ENCODE measurements at places on chromosomes 1 and 21.

GRCh38 chr21:45412909-45413611, 8.1 kb downstream of the COL18A1 start:
- no peak for DNase-seq

DNA sequence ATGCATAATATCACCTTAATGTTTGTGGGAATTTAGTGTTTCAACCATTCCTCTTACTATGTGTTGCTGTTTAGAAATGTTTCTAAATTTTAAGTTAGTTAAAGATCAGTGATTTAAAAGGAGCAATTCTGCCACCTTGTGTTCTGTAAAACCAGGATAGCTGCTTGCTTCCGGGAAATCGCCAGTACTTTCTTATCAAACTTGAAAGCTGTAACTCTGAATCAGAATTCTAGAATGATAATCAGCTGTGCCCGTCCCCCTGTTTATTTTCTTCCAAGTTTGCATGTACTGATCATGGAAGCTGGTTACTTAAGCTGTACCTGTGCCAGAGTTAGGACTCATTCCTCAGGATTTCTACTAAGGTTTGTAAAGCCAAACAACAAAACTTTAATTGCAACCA, 656.4 kb downstream of the LTN1 start:
- no peak for DNase-seq

- DNase-seq: no peak
Measured at GRCh38 chr1:53644496-53644895, 94.5 kb downstream of the GLIS1 start.

GRCh38 chr1:161427733-161428516, 60.2 kb upstream of the CFAP126 start:
- DNase-seq: no peak

DNA sequence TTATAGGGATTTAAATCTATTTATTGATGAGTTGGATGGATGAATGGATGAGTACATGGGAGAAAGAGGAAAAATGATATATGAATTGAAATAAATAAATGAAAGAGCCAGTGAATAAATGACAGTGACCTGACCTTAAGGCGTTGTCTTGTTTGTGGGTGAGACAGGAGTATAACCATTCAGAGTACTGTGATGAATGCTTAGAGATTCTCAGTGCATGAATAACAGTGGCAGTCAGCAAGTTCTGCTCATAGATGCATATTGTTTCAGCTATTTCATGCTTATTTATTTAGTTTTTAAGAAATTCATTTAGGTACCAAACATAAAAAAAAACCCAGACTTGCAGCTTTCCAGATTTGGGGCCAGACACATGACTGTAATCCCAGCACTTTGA, 116.4 kb downstream of the FGGY start:
- DNase-seq: no peak

DNA sequence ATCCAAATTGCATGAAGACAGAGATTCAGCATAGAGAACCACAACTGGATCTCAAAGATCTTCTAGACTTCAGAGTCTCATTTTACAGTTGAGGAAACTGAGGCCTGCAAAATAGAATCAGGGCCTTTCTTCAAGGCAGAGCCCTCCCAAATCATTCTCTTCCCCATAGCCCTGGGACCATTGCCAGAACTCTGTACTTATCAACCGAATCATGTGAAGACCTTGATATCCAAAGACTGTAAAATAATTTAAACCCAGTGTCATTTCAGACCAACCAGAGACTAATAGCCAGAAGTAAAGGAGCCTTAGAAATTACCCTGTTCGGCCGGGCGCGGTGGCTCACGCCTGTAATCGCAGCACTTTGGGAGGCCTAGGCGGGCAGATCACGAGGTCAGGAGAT, 90.1 kb downstream of the DTL start:
- no peak for DNase-seq

DNA sequence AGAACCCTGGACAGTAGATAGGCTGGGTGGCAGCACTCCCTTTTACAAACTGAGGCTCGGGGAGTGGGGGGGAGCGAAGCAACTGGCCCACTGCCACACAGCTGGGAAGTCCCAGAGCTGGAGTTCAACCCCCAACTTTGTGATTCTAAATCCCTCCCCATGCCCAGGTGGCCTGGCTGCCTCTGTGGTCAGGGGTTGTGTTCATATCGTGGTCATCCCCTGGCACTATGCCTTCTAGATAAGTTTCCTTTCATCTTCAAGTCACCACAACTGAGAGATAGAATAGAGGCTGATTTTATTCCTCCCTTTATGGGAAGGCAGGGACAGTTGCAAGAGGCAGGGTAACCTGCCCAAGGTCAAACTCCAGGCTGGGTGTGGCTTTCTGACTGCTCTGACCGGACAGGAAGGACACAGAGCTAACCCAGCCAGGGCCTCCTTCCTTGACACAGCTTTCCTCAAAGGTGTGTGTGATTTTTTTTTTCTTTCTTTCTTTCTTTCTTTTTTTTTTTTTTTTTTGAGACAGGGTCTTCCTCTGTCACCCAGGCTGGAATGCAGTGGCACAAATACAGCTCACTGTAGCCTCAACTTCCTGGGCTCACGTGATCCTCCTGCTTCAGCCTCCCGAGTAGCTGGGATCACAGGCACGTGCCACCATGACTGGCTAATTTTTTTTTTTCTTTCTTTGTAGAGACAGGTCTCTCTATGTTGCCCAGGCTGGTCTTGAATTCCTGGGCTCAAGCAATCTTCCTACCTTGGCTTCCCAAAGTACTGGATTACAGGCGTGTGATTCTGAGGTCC, 18.4 kb upstream of the TNFRSF1B start:
- no peak for DNase-seq

DNA sequence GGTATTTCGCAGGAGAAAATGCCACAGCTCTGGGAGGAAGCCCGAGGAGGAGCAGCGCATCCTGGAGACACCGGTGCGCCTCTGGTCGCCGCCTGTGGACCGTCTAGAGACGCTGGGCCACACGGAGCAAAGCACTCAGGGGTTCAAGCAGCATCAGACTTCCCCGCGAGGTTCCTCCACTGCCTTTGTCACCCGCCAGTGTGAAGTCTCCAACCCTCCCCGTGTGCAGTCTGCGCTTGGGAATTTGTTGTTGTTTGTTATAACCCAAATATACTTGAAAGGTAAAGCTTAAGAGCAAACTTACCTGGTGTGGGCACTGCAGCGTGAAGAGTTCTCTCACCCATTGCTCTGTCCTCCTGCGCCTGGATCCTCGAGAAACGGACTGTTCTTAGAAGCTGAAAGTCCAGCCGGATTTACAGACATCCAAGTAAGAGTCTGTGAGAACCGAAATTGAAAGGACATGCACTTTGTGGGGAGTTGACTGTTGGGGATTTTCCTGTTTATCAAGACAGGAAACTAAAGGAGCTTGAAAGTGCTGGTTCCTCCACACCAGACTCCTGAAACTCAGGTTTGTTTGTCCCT, at the start of gene GBP4:
Gene GBP4, minus strand, starts transcription at position 452 of the 582 bp plus-strand sequence. Its CDS starts 108 bp downstream, at position 344.
- DNase-seq: peak; percentile 11

DNA sequence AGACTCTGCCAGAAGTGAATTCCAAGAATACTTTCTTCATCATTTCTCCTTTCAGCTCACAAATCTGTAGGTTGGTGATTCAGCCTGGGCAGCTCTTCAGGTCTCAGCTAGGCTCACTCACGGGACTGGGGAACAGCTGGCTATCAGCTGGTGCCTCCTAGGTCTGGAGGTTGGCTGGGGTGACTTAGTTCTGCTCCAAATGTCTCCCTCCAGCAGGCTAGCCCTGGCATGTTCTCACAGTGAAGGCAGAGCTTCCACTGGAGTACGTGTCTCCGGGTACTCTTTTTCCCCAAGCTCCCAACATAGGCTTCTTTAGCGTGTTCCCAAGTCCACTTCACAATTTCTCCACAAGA, 12.5 kb upstream of the VAMP4 start:
- DNase-seq: no peak

GRCh38 chr1:155125511-155125945, 2.1 kb upstream of the EFNA1 start:
- no peak for DNase-seq

DNA sequence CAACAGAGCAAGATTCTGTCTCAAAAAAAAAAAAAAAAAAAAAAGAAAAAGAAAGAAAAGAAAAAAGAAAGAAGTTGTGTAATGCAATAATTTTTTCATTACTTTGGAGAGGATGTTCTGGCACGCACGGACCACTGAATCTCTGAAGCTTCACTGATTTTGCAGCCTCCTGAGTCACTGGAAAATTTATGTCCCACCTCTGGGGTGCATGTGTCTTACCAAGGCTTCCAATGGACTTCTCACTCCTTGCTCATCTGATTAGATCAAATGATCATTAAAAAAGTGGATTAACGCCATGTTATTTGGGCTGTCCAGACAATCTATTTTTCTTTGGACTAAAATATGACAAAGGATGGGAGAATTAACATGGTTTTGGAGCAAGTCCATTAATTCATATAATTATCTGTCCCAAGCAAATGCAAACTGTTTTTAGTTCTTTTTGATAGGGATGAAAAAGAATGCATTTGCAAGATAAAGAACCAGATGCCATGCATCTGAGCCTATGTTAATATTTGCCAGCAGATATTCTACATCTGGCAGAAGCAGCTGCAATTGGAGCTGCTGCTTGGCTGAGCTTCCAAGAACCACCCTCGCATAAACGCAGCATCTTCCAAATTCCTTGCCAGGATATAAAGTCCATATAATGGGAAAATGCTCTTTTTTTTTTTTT, 10.1 kb upstream of the MAP1LC3C start:
- DNase-seq: no peak

GRCh38 chr1:228283043-228283371, 75.2 kb downstream of the OBSCN start:
- no peak for DNase-seq

GRCh38 chr1:10295481-10296085, 85.2 kb downstream of the KIF1B start:
- no peak for DNase-seq

GRCh38 chr1:218412171-218412570, 67.0 kb downstream of the TGFB2 start:
- no peak for DNase-seq

DNA sequence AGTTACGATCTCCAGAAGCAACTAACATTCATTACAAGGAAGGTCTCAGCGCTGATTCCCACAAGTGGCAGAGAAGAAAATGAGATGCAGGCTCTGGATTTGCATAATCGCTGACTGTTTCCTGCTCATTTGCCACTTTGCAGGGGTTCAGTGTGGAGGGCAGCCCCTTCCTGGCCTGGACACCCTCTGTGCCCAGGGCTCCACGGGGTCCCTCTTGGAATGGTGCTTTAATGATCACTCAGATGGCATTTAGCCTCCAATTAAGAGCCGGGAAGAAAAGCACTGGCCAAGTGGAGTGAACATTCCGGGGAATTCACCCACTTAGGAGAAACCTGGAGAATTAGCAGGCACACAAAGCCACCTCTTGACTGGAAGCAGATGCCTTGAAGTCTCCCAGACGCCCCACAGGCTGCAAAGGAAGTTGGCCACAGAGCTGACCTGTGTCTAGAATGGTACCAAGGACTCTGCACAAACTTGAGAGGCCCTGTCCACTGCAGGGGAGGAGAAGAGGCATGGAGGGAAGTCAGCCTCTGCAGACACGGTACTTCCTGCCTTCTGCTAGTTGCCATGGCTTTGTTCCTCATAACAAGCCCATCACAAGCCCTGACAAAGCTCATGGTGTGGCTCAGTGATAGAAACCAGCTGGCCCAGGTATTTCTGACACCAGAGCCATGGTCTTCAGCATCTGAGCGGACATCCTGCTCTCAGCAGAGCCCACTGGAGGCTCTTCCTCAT, 157.2 kb downstream of the KAZN start:
- DNase-seq: no peak

DNA sequence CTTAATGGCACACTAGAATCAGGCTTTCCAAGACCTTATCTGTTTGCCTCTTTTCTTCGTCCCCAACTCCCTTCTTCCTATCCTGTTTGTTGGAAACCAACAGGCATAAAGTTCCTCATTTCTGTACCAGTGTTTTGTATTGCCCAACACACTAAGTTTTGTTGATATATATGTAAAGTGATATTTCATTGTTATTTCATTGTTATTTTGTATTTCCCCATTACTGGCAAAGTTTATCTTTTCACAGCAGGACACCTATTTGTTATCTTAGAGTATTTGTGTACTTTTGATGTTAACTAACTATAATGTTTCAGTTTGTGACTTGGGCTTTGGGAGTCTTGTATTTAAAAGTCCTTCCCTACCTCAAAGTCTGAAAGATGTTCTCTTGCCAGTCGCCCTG, 27.1 kb downstream of the FAM20B start:
- no peak for DNase-seq

GRCh38 chr1:242836423-242836822, 311.9 kb upstream of the PLD5 start:
- no peak for DNase-seq

Measured in activated CD8-positive, alpha-beta memory T cell treated with anti-CD3 and anti-CD28 coated beads for 1 hour (primary cell).